Foreskin keratinocyte (primary cell): ENCODE measurements at places on chromosomes 3 and 15. TPM values are rescaled to one million over a fixed set of nuclear protein-coding genes. Genes with fewer than 3 reads are reported as not detected.

DNA sequence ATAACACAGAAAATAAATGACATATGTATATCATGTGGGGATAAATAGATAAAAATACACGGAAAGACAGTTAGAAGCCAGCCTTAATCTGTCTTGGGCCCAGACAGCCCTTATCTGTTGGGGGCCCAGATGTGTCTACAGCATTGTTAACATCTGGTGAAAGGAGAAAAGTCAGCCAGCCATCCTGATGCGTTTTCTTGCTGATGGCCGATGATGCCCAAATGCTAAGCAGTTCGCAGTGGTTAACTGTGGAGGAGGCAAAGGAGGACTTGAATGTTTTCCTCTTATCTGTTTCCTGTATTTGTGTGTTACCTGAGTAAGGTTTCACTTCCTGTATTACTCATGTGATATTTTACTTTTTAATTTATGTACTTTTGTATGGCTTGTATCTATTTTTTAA lies 46.2 kb downstream of the NOX5 start:
- no peak for DNase-seq

DNA sequence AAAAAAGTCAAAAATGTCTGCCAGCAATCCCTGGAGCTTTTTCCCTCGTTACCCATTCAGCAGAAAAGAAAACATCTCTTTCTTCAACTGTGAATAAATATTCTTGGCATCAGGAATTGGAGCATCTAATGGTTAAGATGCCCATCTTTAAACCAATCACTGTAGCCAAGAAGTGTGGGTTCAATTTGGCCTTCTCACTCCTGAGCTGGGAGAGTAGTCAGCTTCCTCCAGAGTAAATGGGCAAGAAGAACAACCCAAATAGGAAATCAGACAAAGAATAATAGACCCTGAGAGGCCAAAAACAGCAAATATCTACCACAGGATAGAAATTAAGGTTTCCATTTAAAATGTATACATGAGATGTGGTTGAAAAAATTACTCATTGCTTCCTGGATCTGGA lies 508.0 kb upstream of the MDFIC2 start:
- DNase-seq = no peak

DNA sequence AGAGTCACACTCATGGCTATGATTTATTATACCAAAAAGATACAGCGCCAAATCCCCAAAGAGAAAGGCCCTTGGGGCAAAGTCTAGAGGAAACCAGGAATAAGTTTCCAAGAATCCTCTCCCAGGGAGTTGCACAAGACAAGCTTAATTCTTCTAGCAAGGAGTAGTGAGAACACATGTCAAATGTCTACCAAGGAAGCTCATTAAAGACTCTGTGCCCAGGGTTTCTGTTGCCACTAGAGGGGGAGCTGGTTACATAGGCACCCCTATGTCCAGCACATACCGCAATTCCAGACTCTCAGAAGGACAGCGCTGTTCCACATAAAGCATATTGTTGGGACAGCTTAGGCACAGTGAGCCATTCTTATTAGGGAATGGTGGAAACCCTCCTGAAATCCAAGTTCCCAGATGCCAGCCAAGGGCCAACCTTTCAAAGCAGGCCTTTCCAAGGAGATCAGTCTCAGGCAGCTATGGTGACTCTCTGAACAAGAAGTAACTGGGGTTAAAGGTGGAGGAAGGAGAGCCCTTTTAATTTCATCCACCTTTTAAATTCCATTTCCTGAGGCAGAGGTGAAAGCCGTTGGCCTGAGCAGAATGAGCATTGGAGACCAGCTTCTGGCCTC lies 194.2 kb downstream of the UACA start:
- DNase-seq = no peak

GRCh38 chr3:125443923-125444322 lies 68.8 kb upstream of the ZNF148 start:
- peak; percentile 44 for DNase-seq

DNA sequence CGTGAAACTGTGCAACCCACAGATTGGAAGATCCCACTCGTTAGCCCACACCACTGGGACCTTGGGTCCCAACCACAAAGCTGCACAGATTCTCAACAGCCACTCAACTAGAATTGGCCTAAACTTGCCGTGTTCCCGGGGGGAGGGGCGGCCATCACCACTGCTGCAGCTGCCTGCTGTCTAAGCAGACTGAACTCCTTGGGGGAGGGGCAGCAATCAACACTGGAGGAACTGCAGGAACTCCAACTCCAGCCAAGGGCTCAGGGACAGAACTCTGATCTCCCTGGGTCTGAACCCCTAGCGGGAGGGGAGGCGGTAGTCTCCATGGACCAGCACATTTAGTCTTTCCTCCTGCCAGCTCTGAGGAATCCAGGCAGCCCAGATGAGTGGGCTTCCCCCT lies 205.9 kb downstream of the RSL24D1 start:
- no peak for DNase-seq

- peak; percentile 63 for DNase-seq
These were observed 159.8 kb upstream of the NUDT16 start for GRCh38 chr3:131221731-131222130.

DNA sequence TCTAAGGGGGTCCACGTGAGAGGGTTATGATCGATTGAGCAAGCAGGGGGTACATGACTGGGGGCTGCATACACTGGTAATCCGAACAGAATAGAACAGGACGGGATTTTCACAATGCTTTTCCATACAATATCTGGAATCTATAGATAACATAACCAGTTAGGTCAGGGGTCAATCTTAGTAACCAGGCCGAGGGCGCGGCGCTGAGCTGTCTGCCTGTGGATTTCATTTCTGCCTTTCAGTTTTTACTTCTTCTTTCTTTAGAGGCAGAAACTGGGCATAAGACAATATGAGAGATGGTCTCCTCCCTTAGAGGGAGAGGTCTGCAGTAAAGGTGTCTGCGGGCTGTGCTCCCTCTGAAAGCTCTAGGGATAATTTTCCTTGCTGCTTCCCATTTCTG lies 261.3 kb downstream of the XXYLT1 start:
- DNase-seq = no peak

GRCh38 chr3:119831941-119832371 lies 50.1 kb downstream of the NR1I2 start:
- DNase-seq = peak; percentile 30

- no peak for DNase-seq
These were observed 5.2 kb upstream of the FURIN start for GRCh38 chr15:90862964-90863778.

DNA sequence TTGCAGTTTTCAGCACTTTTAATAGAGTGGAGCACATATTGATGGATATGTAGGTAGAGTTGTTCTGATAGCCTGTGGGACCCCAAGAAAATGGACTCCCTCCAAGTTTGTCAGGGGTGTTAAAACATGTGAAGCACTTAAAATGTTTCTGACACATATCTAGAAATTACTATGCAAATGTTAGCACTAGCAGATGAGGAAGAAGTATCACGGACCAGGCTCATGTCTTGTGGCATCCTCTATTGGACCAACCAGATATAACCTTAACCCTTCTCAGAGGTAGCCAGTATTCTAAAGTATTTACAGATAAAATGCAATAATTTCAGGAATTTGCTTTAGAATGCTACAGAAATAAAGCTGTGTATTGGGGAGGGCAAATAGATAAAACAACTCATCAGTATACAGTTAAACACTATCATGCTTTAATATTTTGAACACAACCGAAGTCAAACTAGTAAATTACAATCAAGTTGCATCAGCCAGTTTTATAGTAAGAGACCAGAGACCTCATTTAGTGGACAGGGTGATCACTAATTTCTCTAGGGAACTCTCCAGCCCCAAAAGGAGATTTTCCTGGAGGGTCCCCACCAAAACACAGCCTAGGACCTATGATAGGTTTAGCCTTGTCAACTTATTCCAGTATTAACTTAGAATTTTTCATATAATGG lies 57.2 kb upstream of the FBN1 start:
- DNase-seq = no peak

DNA sequence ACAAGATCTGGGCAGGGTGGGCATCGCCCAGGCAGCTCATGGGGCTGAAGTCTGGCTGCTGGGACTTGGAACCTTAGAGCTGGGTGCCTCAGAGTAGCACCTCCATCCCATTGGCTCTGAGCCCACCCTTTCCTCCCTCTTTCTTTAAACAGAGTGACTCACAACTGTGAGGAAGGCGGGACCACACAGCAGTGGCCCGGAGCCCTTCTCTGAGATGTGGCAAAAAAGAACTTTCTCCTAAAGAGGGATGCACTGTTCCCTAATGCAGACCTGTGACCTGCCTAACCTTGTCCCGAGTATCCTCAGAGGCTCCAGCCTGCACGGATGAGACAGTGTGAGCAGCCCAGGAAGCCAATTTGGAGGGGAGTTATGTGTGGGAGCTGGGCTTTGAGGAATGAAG lies 23.6 kb downstream of the PRR20G start:
- no peak for DNase-seq

DNA sequence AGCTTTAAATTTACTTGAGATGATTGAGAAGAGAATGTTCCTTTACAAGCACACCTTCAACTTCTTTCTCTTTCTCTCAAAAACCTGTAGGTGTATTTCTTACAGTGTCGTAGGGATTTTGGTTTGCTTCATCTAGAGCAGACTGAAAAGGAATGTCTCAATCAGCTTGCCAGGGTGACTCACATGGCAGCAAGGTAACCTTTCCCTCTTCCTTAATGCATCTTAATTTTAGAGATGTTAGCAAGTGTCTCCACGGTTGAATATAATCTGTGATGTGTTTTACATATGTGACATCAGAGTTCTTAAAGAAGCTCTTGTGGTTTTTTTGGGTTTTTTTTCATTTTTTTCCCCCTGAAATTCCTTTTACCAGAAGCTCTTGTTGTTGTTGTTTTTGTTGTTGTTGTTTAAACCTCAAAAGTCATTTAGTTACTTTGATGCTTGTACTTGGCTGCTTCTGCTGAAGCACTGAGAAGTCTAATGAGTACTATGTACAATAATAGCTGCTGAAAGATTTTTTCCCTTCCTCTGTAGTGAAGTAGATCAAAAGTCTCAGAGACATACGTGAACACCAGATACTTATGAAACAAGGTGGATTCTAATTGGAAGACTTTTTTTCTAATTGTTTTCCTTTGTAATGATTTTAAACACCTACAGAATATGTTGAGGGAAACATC lies 83.1 kb downstream of the RETNLB start:
- peak; percentile 1 for DNase-seq

GRCh38 chr3:15007681-15008141 lies 57.4 kb downstream of the MRPS25 start:
- DNase-seq = peak; percentile 58

GRCh38 chr3:27971600-27971999 lies 249.5 kb upstream of the EOMES start:
- DNase-seq = no peak

GRCh38 chr15:91271565-91272153 lies 171.6 kb downstream of the SV2B start:
- DNase-seq = peak; percentile 46

- DNase-seq = peak; percentile 76
These were observed 18.7 kb downstream of the TGM4 start for GRCh38 chr3:44893097-44893496.

- DNase-seq = peak; percentile 15
These were observed 407.3 kb upstream of the ONECUT1 start for GRCh38 chr15:53197426-53197839.

GRCh38 chr3:49841126-49841696 lies 15.2 kb downstream of the TRAIP start:
- no peak for DNase-seq

DNA sequence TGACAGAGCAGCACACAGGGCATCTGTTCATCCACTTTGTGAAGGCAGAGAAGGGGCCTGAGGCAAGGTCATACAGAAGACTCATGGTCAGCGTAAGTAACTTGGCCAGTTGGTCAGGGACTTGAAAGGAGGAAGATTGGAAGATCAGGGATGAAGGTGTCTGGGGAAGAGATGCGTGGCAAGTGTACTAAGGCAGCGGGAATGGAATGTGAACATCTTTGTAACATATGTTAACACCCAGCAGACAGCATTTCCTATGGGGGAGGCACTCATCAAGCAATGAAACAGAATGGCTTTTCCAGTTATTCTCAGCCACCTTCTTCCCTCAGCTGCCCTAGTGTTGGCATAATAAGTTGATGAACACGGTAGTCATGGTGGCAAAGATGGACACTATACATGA lies 7.8 kb upstream of the RFC4 start:
- DNase-seq = no peak

GRCh38 chr3:129555616-129556357 lies 12.8 kb downstream of the H1-8 start:
- DNase-seq = no peak

- no peak for DNase-seq
These were observed at the start of gene EBLN2 for GRCh38 chr3:73061416-73061815. TSS of gene EBLN2 (plus strand) at chr3:73061659. CDS start at chr3:73062082, 423 bp downstream.

DNA sequence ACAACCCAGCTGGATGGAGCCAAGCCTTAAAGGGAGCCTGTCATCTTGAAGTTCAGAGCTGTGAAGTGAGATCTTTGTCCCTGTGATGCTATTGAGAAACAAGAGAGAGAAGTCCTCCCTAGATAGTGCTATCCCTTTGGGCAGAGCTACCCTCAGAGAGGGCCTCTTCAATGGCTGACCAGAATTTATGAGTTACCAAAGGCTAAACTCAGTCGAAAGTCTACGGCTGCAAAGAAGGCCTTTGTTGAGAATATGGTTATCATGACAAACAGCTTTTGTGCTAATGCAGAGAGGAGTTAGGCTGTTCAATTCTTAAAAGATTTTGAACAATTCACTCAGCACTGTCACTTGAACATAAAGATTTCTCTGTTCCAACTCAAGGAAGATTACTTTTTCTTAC lies 65.9 kb upstream of the C3orf80 start:
- DNase-seq = no peak

- no peak for DNase-seq
These were observed 1091.5 kb upstream of the ALCAM start for GRCh38 chr3:104275199-104275598.

- no peak for DNase-seq
These were observed 50.0 kb upstream of the SYNPR start for GRCh38 chr3:63228087-63228486.

The NT5DC2 gene
- 170 and 177 TPM in 2 replicates for polyA plus RNA-seq

The VEPH1 gene
- polyA plus RNA-seq = 0.28 and 0.43 TPM in 2 replicates

The SLC2A2 gene
- not detected in 2 replicates for polyA plus RNA-seq

The GOLGA6A gene
- not detected in 2 replicates for polyA plus RNA-seq

The AP3B2 gene
- polyA plus RNA-seq = 0.11 and 0.57 TPM in 2 replicates

The PIF1 gene
- 11.2 and 15.0 TPM in 2 replicates for polyA plus RNA-seq

The ADAMTS17 gene
- polyA plus RNA-seq = 0.07 and 0.11 TPM in 2 replicates

The PLA2G4F gene
- polyA plus RNA-seq = 0.91 and 1.2 TPM in 2 replicates

The TPRG1 gene
- polyA plus RNA-seq = 0.17 and 0.69 TPM in 2 replicates

The GOLGA6D gene
- polyA plus RNA-seq = not detected in 2 replicates

The DNAH12 gene
- polyA plus RNA-seq = not detected in 2 replicates

The TTLL13 gene
- polyA plus RNA-seq = not detected in 2 replicates
